ENCODE measurements at places on chromosomes 11 and 22.

DNA sequence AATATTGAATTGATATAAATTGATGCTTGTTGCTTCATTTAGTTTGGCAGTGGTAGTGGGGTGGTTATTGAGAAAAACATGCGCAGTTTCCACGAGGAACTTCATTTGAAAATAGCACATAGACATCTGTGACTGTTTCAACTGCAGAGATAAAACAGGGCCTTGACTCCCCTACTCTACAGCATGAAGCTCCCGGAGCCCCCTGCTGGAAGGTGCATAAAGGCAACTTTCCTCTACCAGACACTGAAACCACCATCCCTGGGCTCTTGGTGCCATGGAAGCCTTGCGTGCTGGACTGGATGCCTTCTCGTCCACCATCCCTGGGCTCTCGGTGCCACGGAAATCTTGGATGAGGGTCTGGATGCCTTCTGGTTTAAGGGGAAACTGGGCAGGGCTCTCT lies 195.9 kb downstream of the CSNK2A3 start:
- peak; percentile 4 for DNase-seq

GRCh38 chr11:40094954-40095353 lies 1364.5 kb downstream of the LRRC4C start:
- DNase-seq, result no peak

DNA sequence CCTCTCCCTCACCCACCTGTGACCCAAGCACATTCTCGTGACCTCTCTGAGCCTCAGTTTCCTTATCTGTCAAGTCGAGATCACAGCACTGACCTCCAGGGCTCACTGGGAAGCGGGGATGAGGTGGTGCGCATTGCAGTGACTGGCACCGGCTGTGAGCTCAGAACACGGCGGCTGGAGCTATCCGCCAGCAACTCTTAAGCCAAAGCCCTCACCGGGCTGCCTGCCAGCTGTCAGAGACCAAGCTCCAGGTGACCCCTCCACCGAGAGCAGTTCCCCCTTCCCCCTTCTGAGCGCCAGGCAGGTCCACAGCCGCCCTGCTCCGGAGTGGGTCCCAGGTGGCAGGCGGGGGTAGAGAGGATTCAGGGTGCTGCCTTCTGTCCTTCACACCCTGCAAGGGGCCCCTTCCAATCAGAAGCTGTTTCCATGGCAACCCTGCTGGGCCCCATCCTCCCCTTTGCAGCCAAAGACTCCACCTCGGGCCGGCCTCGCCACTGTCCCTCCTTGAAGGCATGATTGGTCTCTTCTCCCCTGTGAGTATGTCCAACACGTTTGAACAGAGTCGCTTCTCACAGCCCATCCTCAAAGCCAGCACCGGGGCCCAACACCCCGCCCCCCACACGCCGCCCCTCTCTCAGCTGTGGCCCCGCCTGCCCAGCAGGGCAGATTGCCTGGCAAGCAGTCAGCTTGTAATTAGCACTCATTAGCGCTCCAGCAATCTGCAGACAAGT lies 98.7 kb downstream of the WNT7B start:
- no peak for DNase-seq

- DNase-seq, result no peak
Measured at GRCh38 chr11:90851196-90851595, 628.3 kb upstream of the CHORDC1 start.

DNA sequence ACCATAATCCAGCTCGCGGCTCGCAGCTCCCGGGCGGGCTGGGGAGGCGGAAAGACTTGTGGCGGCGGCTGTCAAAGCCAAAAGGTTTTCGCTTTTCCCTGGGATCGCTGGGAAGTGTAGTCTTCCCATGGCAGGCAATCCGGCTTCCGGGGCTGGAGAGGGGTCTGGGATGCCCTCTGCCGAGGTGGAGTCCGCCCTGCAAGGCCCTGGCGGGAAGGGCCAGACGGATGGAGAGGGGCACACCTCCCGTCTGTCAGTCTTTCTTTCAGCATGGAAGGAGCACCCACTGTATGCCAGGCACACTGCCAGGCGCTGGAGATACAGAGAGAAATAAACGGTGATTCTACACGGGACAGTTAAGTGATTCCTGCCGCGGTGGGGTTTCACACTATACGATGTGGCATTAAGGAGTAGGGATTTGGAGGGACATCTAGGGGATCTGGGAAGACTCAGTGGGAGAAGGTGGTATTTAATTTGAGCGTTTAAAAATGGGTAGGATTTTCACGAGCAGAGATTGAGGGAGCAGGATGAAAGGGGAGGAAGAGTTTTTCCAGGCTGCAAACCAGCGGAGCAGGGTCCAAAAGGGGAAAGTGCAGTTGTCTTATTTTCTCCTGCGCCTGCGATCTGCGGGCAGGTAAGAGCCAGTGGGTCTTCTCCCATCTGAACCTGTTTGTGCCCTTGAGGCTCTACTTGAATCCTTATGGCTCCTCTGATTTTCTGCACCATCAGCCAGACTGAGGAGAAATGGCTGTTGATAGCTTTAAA lies at the start of gene BACE1:
Gene BACE1, minus strand, starts transcription at position 60 of the 765 bp plus-strand sequence. CDS start 461 bp downstream, outside the sequence.
- DNase-seq, result peak; percentile 60

- DNase-seq, result no peak
Measured at GRCh38 chr11:72754149-72754543, 1.9 kb upstream of the ARAP1 start.

Data from kidney glomerular epithelial cell (primary cell).